ENCODE measurements at places on chromosomes 13 and 19.

GRCh38 chr13:87498681-87499080 lies 172.5 kb upstream of the SLITRK5 start:
- DNase-seq, result no peak

DNA sequence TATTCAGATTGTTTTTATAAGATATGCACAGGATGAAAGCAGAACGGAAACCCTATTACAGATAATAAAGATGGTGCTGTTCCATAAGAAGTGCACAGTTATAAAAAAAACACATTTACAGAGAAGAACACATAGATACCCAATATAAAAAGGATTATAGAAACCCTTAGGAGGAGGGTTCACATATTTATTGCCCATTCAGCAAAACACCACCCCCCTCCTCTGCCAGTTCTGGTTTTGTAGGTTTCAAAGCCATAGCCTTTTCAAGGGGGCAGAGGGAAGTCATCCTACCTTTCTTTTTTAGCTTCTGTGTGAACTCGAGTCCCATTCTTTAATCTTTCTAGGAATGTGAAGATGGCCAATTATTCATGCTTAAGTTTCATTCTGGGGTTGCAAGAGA lies 511.2 kb downstream of the GPC5 start:
- DNase-seq, result no peak

GRCh38 chr19:18558604-18559003 lies 934 bp downstream of the KXD1 start:
- DNase-seq, result no peak

GRCh38 chr13:110993788-110994187 lies 78.9 kb upstream of the ANKRD10 start:
- DNase-seq, result no peak

GRCh38 chr19:38049105-38049649 lies 142.2 kb downstream of the SIPA1L3 start:
- DNase-seq, result no peak

GRCh38 chr13:40756042-40756441 lies 14.9 kb downstream of the MRPS31 start:
- DNase-seq, result no peak

GRCh38 chr19:55836340-55836739 lies at the start of gene NLRP4:
NLRP4 (plus strand) TSS chr19:55836540; CDS start chr19:55852081, 15,541 bp downstream.
- DNase-seq, result no peak

- no peak for DNase-seq
Observed at GRCh38 chr13:75430436-75431209, 51.3 kb downstream of the TBC1D4 start.

DNA sequence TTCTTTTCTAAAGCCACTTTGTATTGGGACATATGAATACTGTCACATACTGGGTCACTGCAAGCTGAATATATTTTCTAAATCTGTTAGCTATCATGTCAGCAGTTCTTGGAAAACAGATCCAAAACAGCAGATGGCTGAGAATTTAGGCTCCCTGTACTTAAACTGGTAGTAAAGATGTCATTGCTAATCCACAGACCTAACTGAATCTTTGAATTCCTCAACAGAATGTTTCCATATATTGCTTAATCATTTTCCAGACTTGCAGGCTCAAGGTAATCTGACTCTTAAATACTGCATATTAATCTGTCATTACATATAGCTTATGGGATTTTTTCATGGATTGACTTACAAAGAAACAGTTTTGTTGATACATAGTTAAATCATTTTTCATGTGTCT lies 639.0 kb upstream of the KLHL1 start:
- no peak for DNase-seq

DNA sequence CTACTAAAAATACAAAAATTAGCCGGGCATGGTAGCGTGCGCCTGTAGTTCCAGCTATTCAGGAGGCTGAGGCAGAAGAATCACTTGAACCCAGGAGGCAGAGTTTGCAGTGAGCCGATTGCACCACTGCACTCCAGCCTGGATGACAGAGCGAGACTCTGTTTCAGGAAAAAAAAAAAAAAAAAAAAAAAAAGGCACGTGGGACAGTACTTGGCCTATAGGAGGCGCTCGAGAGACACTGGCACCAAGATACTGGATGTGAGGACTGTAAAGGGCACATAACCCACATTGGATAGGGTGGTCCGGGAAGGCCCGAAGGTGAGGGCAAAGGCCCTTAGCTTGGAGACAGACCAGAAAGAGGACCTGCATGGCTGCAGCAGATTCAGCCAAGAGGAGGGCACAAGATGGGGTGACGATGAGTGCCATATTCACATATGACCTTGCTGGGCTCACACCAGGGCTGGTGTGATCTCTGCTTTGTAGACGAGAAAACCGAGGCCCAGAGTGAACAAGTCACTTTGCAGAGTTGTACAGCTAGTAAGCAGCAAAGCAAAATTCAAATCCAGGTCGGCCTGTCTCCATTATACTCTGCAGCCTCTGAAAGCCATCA lies 89.4 kb downstream of the DPF1 start:
- no peak for DNase-seq

- DNase-seq, result no peak
Observed at GRCh38 chr13:73938372-73939070, 195.7 kb downstream of the KLF12 start.

- no peak for DNase-seq
Observed at GRCh38 chr19:48108997-48109782, 1.4 kb downstream of the PLA2G4C start.

- no peak for DNase-seq
Observed at GRCh38 chr19:18995804-18996241, 37.5 kb downstream of the SUGP2 start.

GRCh38 chr19:40797963-40798682 lies 868 bp upstream of the EGLN2 start:
- no peak for DNase-seq

DNA sequence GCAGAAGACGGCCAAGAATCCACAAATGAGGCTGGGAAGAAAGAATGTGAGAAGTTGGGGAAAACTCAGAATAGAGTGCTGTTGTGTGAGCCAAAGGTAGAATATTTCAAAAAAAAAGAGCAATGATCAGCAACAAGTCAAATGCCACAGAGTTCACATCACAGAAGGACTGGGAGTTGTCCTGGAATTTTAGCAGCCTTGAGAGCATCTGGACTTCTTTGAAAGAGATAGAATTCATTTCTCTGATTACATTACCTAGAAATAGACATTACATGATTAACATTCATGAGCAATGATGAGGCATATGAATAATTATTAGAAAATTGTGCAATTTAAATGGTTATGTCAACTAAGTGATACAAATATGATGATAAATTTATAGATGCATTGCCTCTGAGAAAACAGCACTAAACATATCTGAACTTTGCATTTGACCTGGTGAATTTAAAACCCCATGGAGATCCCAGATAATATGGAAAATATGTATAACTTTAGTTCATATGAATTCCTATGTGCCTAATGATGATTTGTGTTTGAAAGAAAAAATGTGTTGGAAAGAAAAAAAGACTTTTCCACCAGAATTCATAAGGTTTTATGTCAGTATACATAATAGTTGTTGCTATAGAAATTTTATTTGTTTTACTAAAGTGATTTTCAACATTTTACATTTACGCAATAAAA lies 186.2 kb downstream of the POSTN start:
- no peak for DNase-seq

- DNase-seq, result no peak
Observed at GRCh38 chr13:26538363-26539317, 18.8 kb upstream of the WASF3 start.

GRCh38 chr19:46076951-46077814 lies 36.4 kb upstream of the IGFL4 start:
- peak; percentile 60 for DNase-seq

DNA sequence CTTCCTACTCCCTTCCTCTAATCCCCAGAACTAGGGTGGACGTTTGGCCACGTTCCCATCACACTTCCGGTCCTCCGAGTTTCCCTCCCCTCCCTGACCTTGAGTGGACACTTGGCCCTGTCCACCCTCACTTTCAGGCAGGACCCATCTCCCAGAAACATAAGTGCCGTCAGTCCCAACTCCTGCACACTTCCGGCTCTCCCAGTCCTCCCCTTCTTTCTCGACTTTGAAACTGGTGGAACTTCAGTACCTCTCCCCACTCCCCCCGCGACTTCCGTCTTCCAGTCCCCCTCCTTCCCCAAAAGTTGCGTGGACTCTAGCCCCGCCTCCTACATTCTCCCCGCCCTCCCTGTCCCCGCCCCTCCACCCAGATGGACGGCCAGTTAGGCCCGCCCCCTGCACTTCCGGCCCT lies 278 bp upstream of the ZNF274 start:
- no peak for DNase-seq

DNA sequence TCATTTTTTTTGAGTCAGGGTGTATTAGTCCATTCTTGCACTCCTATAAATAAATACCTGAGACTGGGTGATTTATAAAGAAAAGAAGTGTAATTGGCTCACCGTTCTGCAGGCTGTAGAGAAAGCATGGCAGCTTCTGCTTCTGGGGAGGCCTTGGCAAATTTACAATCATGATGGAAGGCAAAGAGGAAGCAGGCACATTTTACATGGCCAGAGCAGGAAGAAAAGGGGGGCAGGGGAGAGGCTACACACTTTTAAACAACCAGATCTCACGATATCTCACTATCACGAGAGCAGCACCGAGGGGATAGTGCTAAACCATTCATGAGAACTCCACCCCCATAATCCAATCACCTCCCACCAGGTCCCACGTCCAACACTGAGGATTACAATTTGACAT lies 44.5 kb upstream of the MIR17HG start:
- DNase-seq, result no peak

DNA sequence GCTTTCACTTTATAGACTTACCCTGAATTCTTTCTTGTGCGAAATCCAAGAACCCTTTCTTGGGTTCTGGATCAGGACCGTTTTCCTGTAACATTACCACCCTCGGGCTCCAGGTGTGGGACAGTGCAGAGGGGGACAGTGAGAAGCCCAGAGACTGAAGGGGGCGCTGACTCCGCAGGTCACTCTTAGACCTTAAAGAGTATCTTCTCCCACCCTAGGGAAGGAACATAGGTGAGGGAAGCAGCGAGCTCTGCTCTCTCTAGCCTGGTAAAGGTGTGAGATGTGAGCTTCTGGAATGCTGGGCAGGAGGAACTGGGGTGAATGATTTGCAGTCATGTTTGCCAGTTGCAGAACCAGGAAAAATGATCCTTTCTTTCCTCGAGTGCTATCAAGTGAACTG lies 80.8 kb upstream of the ZNF507 start:
- DNase-seq, result no peak

- no peak for DNase-seq
Observed at GRCh38 chr19:54275951-54276350, 5.0 kb downstream of the LILRB2 start.

GRCh38 chr19:49153167-49153809 lies 1.9 kb downstream of the HRC start:
- no peak for DNase-seq

- DNase-seq, result no peak
Observed at GRCh38 chr19:32748497-32748896, 28.9 kb downstream of the TDRD12 start.

DNA sequence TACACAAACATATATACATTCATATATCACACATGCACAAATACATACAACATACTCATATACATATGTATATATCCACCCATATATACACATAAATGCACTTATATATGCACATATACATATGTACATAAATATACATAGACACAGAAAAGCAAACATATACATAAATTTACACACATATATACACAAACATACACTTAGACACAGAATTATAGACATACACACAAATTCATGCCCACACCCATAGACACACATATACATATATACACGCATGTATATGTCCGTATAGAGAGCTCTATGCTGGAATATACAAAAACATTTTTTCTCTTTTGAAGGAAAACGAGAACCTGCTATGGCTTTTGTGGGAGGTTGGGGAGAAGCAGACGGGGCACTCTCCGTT lies 20.6 kb downstream of the PNMA8A start:
- no peak for DNase-seq

DNA sequence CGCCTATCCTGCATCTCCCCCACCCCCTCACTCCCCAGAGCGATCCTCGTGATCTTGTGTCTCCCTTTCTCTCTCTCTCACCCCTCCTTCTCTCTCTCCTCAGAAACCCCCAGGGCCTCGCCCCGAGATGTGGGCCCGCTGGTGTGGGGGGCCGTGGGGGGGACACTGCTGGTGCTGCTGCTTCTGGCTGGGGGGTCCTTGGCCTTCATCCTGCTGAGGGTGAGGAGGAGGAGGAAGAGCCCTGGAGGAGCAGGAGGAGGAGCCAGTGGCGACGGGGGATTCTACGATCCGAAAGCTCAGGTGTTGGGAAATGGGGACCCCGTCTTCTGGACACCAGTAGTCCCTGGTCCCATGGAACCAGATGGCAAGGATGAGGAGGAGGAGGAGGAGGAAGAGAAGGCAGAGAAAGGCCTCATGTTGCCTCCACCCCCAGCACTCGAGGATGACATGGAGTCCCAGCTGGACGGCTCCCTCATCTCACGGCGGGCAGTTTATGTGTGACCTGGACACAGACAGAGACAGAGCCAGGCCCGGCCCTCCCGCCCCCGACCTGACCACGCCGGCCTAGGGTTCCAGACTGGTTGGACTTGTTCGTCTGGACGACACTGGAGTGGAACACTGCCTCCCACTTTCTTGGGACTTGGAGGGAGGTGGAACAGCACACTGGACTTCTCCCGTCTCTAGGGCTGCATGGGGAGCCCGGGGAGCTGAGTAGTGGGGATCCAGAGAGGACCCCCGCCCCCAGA lies 12.8 kb upstream of the TOMM40 start:
- DNase-seq, result no peak

GRCh38 chr13:20843166-20843565 lies 59.4 kb downstream of the XPO4 start:
- DNase-seq, result no peak

DNA sequence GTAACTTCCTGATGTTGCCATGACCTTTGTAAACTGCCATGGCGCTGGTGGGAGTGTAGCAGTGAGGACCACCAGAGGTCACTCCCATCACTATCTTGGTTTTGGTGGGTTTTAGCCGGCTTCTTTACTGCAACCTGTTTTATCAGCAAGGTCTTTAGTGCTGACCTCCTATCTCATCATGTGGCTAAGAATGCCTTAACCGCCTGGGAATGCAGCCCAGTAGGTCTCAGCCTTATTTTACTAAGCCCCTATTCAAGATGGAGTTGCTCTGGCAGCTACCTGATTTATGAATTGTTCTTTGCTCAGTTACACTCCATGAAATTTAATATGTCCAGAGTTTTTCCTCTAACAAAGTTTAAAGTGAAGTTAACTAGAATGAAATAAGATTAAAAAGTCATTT lies 4.6 kb upstream of the EPS15L1 start:
- no peak for DNase-seq

GRCh38 chr13:49495783-49496762 lies at the start of gene PHF11:
PHF11 (plus strand) TSS chr13:49495953; CDS start chr13:49496002, 49 bp downstream.
- DNase-seq, result no peak

- no peak for DNase-seq
Observed at GRCh38 chr19:30312582-30313352, 59.4 kb upstream of the ZNF536 start.

- no peak for DNase-seq
Observed at GRCh38 chr13:21817878-21818277, 147.0 kb downstream of the FGF9 start.

Measured in NCI-H187 treated with DMSO at 0.1 percent for 48 hours (cell line).